Activated T-cell treated with anti-CD3 and anti-CD28 coated beads for 48 hours (primary cell): ENCODE measurements at places on chromosomes 4 and X.

GRCh38 chr4:10118048-10119004 lies 1.7 kb upstream of the WDR1 start:
- no peak for DNase-seq

DNA sequence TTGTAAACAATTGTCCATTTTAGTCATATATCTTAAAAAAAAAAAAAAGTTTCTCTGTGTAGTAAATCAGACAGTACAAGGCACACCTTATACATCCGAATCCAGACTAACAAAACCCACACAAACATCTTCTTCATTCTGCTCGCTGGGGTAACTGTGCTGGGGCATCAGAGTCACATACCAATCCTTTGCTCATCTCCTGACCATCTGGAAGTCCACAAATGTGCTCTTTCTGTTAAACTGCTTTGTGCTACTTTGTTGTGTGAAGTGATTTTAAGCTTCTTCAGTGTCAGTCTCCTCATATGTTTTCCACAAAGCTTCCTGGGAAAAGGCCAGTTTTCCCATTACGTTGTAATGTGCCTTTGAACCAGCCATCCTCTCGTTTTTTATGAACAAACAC lies 86.2 kb upstream of the CBR4 start:
- DNase-seq: no peak

DNA sequence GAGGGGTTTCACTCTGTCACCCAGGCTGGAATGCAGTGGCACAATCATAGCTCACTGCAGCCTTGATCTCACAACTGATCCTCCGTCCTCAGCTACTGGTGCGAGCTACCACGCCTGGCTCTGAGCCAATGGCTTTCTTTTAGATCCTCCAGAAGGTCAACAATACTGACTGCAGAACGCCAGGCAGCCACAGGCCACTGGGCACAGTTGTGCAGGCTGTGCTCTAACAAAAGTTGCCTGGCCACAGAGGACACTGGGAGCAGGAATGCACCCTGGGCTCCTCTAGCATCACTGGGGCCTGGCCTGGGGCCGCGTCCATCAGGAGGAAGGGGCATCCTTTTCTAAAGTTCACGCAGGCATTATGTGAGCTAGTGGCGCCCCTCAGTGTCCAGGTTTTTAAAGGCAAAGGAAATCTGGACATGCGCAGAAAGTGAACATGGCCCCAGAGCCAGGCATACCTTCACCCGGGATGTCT lies 14.9 kb upstream of the PORCN start:
- DNase-seq: no peak

DNA sequence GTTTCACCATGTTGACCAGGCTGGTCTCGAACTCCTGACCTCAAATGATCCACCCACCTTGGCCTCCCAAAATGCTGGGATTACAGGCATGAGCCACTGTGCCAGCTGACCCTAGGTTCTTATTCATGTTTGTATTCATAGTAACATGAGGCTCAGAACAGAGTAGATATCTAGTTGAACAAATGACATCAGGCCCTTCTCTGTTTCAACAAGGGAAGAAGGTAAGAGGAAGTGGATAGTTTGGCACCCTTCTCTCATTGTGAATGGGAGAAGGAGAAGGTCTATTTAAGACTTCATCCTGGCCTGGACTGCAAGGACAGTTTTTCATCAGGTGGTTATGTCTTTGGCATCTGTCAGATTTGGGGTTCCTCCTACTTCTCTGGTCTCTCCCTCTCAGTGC lies 13.8 kb downstream of the GJB1 start:
- no peak for DNase-seq

GRCh38 chrX:33589316-33589715 lies 378.0 kb upstream of the DMD start:
- DNase-seq: no peak

DNA sequence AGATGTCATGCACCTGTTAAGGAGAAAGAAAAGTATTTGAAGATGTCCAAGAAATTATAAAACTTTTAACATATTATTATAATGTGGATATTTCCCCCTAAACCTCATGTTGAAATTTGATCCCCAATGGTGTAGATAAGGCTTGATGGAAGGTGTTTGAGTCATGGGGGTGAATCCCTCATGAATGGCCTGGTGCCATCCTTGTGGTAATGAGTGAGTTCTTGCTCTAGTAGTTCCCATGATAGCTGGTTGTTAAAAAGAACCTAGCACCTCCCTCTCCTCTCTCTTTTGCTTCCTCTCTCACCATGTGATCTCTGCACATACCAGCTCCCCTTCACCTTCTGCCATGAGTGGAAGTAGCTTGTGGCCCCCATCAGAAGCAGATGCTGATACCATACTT lies 176.6 kb upstream of the NR3C2 start:
- DNase-seq: no peak

GRCh38 chr4:79013756-79014155 lies 74.5 kb upstream of the PAQR3 start:
- no peak for DNase-seq

DNA sequence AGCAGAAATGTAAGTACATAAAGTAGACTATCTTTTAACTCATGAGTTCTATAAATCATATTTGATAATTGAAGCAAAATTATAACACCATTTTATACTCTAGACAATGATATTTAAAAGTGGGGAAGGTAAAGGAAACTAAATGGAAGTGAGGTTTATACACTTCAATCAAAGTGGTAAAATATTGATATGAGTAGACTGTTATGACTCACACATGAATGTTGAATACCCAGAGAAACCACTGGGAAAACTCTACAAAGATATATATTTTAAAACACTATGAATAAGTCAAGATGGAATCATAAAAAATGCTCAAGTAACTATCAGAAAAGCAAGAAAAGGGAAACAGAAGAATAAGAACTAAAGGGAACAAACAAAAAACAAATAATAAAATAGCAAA lies 8.4 kb downstream of the VSIG1 start:
- DNase-seq: no peak

DNA sequence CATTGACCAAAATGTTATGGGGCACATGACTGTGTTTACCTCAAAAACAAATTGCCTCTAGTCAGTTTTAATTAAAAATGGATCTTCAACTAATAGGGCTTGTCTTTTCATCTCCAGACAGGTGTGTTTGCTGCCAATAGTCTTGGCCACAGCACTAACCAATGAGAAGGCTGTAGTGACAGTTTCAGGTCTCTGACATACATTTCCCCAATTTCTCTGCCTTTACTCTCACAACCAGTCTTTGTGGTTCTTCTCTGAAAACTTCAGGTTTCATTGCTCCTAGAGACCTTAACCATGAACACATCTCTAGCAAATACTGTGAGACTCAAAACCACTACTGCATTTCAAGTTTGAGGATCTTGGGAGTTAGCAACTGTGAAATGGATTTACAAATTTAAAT lies 3.5 kb upstream of the EDNRA start:
- DNase-seq: no peak

GRCh38 chr4:168163106-168163505 lies 70.8 kb downstream of the ANXA10 start:
- no peak for DNase-seq

GRCh38 chr4:40058121-40058520 lies 1.5 kb downstream of the N4BP2 start:
- no peak for DNase-seq

- no peak for DNase-seq
These were observed 408.3 kb downstream of the HNRNPD start for GRCh38 chr4:81965454-81965853.

- DNase-seq: no peak
These were observed 1.6 kb downstream of the FAM13A start for GRCh38 chr4:89055157-89056080.

DNA sequence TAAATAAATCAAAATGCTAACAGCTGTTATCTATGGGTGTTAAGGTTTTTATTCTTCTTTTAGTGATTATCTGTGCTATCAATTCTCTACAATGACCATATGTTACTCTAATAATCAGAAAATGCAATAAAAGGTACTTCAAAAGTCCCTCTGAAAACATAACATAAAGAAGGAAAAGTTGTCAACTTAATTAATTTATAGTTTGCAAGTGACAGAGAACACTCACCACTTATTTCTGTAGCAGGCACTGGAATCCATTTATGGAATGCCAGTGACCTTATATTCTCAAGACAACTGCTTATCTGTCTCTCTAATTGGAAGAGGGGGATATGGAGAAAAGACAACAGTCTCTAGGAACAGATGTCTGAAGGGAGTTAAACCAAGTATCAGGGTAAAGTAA lies 25.6 kb upstream of the PLS3 start:
- no peak for DNase-seq

- DNase-seq: no peak
These were observed 788.4 kb upstream of the GALNTL6 start for GRCh38 chr4:171024720-171025303.

DNA sequence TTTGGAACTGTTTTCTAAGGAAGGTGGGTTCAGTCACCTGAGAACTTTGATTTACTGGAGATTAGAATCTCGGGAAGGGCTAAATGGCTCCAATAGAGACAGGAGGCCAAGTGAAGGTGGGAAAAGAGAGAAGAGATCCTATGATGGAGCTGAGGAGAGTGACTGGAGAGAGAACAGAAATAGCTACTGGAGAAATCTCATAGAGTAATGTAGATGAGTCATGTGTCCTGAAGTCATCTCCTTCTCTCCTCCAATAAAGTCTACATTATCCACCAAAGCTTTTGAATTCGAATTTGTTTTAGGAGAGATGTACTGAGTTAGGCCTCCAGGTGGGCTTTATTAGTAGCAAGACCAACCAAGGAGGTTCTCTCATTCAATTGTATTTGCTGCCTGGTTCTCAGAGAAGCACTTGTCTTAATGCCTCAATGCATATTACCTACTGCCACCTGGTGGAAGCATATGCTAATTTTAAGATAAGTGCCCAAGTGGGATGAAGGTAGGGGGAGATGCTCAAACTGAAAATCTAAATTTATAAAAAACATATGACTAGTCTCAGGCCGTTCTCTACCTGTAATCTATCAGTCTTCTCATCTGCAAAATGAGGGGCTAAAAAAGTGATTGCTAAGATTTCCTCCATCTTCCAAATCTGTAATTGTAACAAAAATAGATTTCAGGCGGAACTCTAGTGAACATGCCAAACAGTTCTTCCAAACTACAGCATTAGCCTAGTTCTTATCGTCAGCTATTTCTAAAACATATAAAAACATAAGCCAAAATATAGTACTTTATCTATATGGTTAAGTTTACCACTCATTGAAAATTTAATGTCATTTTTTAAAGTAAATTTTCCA lies 24.4 kb downstream of the TXK start:
- DNase-seq: no peak

DNA sequence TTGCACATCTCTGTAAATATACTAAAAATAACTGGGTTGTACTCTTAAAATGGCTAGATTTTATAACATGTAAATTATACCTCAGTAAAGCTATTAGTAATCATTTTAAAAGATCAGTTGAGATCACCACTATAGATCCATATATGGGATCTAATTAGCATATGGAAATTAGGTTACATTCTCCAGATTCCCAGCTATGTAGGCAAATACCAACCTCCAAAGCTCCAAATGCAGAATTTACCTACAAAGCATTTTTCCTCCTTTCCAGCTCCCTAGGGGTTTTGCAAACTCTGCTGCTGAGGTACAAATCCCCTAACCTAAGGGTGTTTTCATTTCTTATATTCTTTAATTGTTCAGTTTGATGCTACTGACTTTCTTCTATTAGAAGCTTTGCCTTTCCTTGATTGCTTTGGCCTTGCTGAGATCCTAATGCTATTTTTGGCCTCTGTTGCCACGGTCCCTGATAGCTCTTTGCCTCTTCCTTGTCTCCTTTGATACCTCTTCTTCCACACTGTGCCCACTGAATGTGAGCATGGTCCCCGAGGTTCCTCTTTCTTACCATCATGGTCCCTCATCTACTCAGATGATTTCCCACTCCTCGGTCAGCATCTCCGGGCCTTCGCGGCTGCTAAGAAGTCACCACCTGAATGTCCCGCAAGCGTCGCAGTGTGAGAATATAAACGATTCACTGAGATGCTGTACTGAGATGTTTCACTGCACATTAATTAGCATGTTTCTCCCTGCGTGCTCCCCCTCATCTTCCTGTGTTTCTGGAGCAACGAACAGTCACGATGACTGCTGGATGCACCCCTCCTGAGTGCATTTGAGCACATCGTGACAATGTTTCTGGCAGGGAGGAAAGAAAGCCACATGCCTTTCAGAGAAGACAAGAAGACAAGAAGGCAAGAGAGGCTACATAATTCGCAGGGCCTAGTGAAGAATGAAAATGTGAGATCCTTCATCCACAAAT lies 23.8 kb downstream of the ENPP6 start:
- no peak for DNase-seq

DNA sequence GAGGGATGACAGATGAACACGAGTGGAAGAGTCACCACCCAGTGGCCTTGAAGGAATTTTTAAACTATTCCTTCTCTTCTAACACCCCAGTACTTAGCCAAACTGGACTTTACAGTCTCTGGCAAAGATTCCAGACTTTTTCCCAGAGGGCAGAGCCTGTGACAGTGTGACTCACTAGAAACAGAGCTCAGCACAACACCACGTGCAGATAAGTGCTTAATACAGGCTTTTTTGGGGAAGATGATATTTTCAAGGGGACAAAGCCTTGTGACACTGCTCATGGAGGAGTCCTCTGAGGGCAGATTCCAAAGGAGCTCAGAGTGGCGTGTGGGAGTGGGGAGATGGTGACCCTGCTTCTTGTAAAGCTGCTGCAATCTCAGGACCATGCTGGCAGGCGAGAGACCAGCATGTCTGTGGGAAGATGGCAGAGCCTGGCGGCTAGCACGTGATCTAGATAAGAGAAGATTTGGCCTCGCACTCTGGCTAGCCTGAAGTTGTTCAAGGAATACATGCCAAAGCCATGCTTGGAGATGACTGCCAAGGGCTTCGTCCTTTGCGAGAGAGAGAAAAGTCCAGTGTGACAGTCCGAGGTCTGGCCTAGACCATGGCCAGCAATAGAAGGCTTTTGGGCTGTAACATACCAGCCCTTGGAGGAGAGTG lies 2.4 kb downstream of the RAB33A start:
- DNase-seq: no peak

GRCh38 chr4:159941076-159941475 lies 838.2 kb downstream of the RAPGEF2 start:
- no peak for DNase-seq

DNA sequence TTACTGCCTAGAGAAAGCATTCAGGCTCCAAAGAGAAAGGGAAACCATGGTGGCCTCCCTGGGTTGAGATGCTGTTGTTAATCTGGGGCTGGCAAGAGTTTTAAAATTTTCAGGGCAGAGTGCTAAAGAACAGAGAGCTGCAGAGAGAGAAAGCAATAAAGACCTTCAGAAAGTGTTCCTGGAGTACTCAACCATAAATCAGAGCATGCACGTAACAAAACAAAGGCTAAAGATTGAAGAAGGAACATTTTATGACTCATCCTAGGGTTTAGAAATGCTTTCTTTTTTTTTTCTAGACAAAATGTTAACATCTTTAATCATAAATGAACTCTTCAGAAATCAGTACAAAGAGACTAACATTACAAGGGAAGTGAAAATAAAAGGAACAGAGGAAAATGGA lies 562.3 kb upstream of the NDST4 start:
- DNase-seq: no peak

GRCh38 chr4:110371016-110371770 lies 104.8 kb upstream of the ENPEP start:
- DNase-seq: no peak

GRCh38 chrX:55450259-55450658 lies 1.7 kb upstream of the MAGEH1 start:
- DNase-seq: no peak

- no peak for DNase-seq
These were observed 4.9 kb downstream of the CXCL2 start for GRCh38 chr4:74093981-74094623.

GRCh38 chrX:8044947-8045346 lies 117.7 kb upstream of the PNPLA4 start:
- DNase-seq: no peak
